ENCODE measurements at places on chromosomes 2 and 18.
A peak's percentile ranks its signal among the peaks of the same experiment; 100 is the strongest.

- DNase-seq = no peak
These were observed 60.7 kb downstream of the SPTBN1 start for GRCh38 chr2:54516842-54517241.

DNA sequence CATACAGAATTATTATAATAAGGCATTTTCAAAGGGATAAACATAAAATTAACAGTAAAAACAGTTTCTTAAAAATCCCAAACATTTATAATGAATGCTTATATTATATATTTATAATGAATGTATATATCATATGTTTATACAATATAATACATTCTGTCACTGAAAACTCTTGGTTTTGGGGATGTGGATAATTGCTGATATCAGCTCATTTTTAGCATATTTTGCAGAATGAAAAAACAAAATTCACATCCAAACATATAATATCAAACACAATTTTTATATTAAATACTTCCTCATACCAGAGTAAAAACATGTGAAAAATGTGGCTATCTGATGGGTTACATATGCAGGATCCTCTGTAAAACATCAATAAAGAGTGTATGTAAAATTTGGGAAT, 202.7 kb upstream of the KLHL14 start:
- no peak for DNase-seq

DNA sequence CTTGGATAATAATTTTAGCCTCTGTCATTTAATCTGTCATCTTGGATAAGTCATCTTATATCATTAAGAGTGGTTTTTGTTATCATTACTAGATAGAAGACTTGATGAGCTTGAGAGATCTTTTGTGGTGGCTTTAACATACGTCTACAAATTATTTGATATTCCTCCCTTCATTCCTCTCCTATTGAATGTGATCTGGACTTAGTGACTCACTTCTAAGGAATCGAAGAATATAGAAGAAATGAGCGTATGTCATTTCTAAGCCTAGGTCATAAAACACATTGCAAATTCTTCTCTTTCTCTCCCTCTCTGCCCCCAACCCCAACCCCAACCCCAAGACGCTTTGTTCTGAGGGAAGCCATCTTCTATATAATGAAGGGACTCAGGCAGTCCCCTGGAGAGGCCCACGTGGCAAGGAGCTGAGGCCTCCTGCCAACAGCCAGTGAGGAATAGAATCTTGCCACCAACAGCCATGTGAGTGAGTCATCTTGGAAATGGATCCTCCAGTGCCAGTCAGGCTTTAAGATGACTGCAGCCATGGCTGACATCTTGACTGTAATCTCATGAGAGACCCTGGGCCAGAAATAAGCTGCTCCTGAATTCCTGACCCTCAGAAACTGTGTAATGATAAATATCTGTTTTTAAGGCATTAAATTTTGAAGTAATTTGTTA, 221.6 kb upstream of the SP5 start:
- no peak for DNase-seq

DNA sequence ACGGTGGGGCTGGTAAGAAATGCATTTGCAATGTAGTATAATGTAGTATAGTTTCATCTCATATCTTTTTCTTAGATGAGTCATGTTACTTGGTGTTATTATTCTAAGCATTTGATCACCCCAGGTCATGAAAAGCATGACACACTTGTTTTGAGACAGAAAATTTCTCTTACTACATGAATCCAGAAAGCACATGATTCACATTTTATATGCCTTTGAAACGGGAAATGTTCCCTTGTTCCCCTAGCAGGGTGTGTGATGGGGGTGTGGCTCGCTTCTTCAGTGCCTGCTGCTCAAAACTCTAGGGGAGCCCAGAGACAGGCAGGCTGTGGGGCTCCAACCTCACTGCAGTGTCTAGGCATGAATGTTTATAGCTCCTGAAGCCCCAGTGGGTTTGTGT, 116.0 kb upstream of the RAB27B start:
- no peak for DNase-seq

DNA sequence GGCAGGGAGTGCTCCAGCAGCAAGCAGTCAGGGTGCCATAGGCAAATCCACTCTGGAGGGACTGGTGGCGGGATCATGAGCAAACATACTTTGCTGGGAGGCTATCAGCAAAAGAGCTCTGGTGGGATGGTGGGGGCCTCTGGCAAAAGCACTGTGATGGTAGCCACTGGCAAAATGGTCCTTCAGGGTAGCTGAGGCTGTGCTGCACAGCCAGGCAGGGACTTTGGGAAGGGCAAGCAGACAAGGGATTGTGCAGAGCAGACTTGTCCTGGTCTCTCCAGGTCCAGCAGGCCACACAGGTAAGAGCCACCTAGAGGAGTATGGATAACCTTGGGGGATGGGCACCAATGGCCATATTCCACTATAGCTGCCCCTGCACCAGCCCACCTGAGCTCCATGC, 129.4 kb upstream of the OTOS start:
- no peak for DNase-seq

- no peak for DNase-seq
These were observed 66.9 kb upstream of the FZD5 start for GRCh38 chr2:207836521-207837133.

DNA sequence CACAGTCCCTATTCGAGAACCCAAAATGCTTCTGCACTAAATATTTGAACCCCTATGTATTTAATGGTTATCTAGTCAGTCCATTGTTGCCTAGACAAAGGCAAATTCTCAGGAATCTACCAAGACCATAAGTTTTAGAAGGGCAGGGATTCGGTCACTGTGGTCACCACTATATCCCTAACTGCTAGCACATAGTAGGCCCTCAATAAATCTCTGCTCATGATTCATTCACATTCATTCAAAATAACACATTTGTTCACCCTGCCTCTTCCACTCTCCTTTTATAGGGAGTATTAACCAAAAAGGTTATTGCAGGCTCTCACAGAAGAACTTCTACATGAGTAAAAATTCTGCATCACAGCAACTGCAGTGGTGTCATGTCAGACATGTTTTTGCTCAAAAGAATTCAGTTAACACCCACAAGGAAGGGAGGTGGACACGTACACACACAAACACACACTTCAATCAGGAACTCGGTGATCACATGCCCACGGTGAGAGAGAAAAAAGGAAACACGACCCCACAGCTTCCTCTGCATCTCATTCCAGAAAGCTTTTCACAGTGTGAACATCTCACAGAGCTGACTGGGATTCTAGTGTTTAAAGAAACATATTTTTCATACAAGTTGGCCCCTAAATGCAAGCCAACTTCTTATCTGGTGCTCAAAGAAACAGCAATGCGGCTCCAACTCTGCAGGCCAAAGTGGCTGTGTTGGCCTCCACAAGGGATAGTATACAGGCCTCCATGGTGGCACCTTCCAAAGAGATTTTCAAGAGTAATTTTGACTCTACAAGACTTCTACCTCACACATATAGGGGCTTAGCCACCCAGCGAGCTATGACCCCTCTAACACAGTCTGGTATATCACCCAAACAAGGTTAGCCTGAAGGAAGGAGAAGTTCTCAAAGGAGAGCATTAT, 98.0 kb downstream of the ANKRD44 start:
- no peak for DNase-seq

DNA sequence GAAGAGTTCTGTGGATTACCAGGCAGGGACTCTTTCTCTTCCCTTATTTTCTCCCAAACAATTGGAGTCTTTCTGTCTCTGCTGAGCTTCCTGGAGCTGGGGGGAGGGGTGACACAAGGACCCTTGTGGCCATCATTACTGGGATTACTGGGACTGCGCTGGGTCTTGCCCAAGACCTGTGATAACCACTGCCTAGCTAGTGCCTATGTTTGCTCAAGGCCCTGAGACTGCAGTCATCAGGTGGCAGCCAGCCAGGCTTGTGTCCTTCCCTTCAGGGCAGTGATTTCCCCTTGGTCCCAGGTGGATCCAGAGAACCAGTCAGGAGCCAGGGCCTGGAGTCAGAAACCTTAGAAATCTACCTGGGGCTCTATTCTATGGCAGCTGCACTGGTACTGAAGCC, 355.6 kb downstream of the PARD3B start:
- no peak for DNase-seq

DNA sequence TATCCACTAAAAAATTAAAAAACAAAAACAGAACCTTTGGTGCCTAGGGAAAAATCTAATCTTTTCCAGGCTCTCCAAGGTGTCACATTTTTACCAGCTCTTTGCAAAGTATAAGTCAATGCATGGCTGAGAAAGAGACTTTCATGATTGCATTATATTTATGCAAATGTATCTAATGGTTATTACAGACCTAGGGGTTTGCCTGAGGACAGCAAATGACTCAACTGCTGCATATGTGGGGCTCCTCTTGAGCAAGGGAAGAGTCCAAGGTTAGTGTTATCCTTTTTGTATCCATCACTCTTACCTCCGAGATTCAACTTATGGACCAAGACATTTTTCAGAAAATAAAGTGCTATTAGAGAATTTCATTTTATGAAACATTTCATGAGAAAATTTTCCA, 33.9 kb upstream of the RMP24 start:
- peak; percentile 21 for DNase-seq

GRCh38 chr2:171855401-171855800, 38.6 kb downstream of the SLC25A12 start:
- DNase-seq = peak; percentile 81

DNA sequence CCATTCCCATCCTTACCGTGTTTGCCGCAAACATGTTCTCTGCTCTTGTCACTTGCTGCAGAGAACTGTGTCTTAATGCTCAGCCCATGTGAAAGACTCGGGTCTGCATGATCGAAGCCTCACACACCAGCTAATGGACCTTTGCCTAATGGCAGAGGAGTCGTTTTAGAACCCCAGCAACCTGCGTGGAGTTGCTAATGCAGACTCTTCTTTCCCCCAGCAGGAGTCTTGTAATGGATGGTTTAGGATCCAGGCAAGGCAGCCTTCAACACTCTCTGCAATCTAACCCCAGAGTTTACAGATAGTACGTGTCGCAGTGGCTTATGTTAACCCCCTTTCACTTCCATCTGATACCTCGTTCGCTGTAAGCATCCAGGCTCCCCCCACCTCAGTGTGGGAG, 316.4 kb downstream of the AGAP1 start:
- DNase-seq = no peak

DNA sequence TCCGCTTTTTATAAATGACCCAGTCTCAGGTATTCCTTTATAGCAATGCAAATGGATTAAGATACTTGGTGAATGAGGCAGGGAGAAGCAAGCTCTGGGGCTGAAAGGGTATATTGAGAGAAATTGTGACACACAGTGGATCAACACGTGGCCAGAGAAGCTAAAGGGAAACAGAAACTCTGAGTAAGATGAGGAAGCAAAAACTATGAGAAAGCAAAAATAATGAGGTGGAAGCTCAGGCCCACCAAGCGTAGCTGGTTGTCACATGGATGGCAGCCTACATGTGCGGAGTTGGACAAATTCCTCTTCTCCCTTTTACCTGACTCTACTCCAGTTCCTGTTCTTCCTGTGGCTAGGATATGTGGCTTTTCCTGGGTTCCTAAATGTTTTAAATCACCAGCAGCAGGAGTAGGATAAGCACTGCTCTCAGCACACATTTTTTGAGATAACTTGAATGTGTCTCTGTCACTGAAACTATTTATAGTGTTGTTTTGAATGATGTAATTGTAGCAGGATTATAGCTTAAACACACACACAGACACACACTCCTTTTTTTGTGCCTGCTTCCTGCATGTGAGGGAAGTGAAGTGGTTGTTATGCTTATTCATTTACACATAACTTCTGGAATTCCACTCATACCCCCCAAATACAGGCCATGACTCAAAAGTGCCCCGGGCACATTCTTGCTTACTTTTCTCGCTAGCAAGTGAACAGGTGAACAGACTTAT, 30.1 kb upstream of the EPC2 start:
- DNase-seq = peak; percentile 99

GRCh38 chr2:54618646-54619565, 104.6 kb upstream of the EML6 start:
- no peak for DNase-seq

Data from trophoblast cell (in vitro differentiated cells and primary cell).